IMR-90 (cell line): ENCODE measurements at places on chromosomes 1 and 21. TPM values are rescaled to one million over a fixed set of nuclear protein-coding genes. Genes with fewer than 3 reads are reported as not detected.

The CYP4A22 gene
- not detected in 2 replicates for total RNA-seq

The ACAP3 gene
- 13.3 and 15.3 TPM in 2 replicates for total RNA-seq

GRCh38 chr21:31447505-31447904 lies 103.4 kb upstream of the TIAM1 start:
- H3K27ac ChIP-seq = no peak overlapping the region
- H3K4me3 ChIP-seq = no peak overlapping the region
- DNase-seq = peak; percentile 36
- H3K4me1 ChIP-seq = no peaks in the 10 kb centered on the region

DNA sequence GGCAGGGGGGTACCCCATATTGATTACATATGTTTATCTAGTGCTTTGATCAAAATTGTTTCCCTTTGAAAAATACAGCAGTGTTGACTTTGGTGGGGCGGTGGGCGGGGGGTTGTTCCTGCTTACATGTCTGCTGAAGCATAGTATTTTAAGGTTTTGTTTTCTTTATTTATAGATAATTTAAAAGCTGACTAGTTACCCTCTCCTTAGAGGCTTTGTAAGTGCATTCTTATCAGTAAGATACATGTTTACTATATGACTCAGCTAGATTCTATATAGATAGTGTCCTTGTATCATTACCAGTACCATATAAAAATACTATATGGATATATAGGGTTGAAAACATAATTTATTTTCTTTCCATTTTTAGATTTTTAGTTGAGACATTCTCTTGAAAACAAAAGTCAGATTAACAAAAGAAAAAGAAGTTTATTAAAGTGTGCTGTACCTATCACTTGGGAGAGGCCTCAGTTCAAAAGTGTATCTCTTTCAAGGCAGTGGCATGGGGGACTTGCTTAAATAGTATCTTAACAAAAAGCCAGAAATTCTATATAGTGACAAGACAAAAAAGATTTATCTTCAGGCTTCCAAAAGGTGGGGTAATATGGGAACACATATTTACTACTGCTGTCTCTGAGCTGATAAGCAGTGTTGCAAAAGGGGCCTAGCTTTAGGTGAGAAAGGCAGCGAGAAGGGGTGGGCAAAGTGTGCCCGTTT lies 79.0 kb downstream of the HS2ST1 start:
- H3K27me3 ChIP-seq = no peaks in the 10 kb centered on the region
- H3K27ac ChIP-seq = no peak overlapping the region

GRCh38 chr1:229408458-229409037 lies 25.3 kb downstream of the ACTA1 start:
- peaks cover 7% of the 10 kb centered on the region; the same call in 1 of the 2 replicates for H3K4me1 ChIP-seq
- H3K27me3 ChIP-seq = peaks cover 36% of the 10 kb centered on the region
- no peak overlapping the region for H3K4me3 ChIP-seq
- H3K27ac ChIP-seq = no peak overlapping the region
- H3K36me3 ChIP-seq = no peaks in the 10 kb centered on the region
- DNase-seq = peak; percentile 7

The GSTM1 gene
- not detected in 2 replicates for total RNA-seq
